ENCODE measurements at places on chromosomes 2 and 18. TPM values are rescaled to one million over a fixed set of nuclear protein-coding genes. Genes with fewer than 3 reads are reported as not detected.
A peak's percentile ranks its signal among the peaks of the same experiment; 100 is the strongest.

DNA sequence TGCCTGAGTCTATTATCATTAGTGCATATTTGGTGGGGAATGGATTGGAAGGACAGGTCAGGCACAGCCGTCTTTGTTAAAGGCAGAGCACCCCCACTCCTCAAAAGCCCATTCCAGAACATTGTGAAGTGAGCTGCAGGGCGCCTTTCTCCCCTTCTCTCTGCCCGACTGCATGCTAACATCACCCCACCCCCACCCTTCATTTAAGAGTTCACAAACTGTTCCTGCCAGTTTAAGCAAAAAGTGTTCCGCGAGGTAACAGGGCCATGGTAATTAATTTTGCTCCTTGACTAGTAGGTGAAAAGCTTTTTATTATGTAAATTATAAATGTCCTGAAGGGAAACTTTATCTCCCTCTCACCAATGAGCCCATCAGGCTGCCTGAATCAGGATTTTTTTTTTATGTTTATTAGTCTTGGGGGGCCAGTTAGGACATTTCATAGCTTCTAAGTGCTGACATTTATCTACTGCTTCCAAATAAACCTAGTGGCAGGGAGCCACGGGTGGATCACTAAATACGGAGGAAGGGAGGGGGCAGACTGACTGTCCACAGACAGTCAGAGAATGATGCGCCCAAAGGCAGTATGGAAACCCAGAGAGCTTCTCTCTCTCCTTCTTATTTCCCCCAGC lies 99.4 kb downstream of the FTCDNL1 start:
- no peak for DNase-seq

- DNase-seq, result no peak
These were observed 51.0 kb downstream of the KCNG2 start for GRCh38 chr18:79848579-79849327.

- DNase-seq, result no peak
These were observed 250.5 kb downstream of the GLI2 start for GRCh38 chr2:120985997-120986651.

- no peak for DNase-seq
These were observed 1723.7 kb downstream of the SUCLG1 start for GRCh38 chr2:82735336-82735735.

- no peak for DNase-seq
These were observed 29.2 kb downstream of the ZNF516 start for GRCh38 chr18:76465630-76466409.

- no peak for DNase-seq
These were observed 101.8 kb downstream of the ASAP2 start for GRCh38 chr2:9308186-9308955.

MARCHF4 gene
- 29.5 TPM for total RNA-seq

LYG2 gene
- total RNA-seq, result not detected

C2orf78 gene
- total RNA-seq, result not detected

GRCh38 chr18:24600076-24600654 lies 139.7 kb downstream of the HRH4 start:
- peak; percentile 50 for DNase-seq

- DNase-seq, result no peak
These were observed 116.1 kb upstream of the CYP1B1 start for GRCh38 chr2:38192046-38192445.

- DNase-seq, result no peak
These were observed 679 bp downstream of the CLK1 start for GRCh38 chr2:200863782-200864175.

PLEK gene
- 0.12 TPM for total RNA-seq

HOXD13 gene
- total RNA-seq, result not detected

DNA sequence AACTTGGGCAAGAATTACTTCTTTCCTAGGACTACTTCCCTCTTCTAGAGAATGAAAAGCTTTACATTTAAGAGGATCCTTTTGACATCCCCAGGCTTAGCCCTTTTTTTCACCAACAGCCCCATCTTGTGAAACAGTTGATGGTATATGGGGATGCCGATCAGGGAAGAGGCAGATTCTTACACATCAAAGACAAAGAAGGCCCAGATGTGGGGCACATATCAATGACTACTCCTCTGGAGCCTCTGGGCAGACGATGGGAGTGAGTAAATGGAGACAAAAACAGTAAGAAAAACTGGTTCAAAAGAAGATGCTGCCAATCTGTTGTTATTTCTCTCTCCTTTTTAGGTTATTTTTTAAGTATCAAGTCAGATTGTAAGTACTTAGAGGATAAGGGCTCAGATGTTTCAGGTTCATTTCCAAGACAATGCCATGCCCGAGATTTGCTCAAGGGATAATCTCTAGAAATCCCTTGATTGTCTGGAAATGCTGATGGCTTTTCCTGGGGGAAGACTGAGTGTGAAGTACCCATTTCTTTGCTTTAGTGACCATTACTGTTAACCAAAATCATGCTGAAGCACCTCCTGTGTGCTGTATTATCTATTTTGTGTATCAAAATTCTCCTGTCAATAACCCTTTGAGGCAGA lies 117.5 kb downstream of the EPHA4 start:
- no peak for DNase-seq

GRCh38 chr2:201769666-201770373 lies 10.9 kb downstream of the ALS2 start:
- DNase-seq, result peak; percentile 34

LYPD6 gene
- 1.1 TPM for total RNA-seq

- no peak for DNase-seq
These were observed 103.1 kb downstream of the UPP2 start for GRCh38 chr2:158204741-158205165.

PTPN2 gene
- 21.8 TPM for total RNA-seq

DNA sequence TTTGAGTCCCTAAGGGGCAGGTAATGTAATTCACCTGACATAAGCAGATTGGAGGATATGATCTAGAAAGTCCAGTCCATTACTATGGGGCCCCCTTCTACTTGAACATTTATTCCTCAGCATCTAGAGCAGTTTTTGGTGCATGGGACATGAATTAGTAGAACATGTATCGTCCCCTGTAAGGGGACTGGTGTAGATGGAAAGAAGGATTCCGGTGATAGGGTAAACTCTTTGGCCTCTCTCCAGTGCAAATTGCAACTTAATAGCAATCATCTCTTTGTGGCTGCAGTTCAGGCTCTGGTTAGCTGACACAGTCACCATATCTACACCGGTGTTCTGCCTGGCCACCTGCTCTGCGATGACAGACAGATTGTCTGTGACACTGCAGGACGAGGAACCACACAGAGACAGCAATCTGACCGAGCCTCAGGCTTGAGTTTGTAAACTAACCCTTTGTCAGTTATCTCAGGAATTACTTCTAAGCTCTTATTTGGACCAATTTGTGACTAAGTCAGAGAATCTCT lies 6.4 kb upstream of the SLC8A1 start:
- no peak for DNase-seq

AGAP1 gene
- total RNA-seq, result 13.3 TPM

DNA sequence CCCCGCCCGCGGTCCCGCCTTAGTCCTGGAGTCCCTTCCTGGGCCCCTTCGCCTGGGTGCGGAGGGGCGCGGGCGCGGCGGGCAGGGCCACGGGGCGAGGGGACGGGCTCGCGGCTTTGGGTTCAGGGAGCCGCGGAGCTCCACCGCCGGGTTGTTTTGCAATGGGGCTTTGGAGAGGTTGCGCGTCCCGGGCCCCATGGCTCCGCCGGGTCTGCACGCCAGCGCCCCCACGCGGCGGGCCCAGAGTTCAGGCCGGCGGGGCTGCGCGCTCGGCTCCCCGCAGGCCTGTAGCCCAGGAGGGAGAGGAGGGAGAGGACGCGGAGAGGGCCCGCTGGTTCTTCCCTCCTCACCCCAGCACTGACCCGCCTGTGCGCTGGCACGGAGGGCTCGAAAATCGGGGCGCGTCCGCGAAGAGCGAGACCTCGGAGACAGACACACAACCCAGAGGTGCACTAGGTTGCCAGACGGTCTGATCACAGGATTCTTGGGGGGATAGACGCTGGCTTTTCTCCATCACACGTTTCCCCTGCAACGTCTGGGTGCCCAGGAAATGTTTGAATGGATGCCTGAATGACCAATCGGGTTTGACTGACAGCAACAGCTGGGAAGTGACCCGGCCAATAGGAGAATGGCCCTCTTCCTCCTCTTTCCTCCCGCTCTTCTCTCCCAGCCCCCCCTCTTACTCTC lies 4.9 kb upstream of the SIX2 start:
- no peak for DNase-seq

GRCh38 chr2:59529726-59530125 lies 1023.7 kb downstream of the BCL11A start:
- no peak for DNase-seq

SERPINB12 gene
- not detected for total RNA-seq

DNA sequence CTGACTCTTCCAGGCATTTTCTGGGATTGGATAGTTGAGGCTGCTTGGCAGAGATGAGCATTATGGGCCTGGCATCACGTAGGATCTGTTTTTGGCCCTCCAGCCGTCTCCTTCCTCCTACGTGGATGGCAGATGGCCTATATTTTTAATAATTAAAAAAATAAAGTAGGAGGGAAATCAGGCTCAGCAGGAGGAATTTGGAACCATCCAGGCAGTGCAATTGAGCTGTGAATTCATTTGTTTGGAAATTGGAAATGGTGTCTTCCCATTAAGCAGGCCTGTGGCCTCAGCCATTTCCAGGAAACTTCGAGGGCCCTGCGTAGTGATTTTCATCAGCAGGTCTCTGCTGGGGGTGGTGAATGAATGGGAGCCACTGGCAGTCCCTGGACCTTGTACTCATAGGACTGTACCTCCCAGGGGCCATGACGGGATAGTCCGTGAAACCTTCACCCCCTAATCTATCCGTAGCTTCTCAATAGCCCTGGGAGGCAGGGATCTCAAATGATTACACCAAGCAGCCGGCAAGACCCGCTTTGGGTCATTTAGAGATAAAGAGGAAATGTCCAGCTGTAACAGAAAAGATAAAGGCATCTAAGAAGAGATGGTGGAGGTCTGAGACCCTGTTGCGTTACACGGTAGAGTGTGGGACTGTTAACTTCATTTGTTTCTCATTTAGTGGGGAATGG lies 73.1 kb upstream of the TNP1 start:
- DNase-seq, result no peak

- peak; percentile 25 for DNase-seq
These were observed 134.9 kb upstream of the ZNF236 start for GRCh38 chr18:76687304-76687962.

GRCh38 chr2:171320208-171320621 lies 113.6 kb downstream of the METTL8 start:
- no peak for DNase-seq

DNA sequence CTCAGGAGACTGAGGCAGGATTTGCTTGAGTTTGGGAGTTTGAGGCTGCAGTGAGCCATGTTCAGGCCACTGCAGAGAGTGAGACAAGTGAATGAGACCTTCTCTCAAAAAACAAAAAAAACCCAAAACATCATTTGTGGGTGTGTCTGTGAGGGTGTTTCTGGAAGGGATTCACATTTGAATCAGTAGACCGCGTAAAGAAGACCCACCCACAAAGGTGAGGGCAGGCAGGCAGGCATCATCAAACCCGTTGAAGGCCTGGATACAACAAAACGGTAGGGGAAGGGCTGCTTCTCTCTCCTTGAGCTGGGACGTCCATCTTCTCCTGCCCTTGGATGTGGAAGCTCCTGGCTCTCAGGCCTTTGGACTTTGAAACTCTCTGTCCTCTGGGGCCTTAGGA lies 25.4 kb downstream of the CDKL4 start:
- DNase-seq, result no peak

GRCh38 chr18:25587545-25587944 lies 235.6 kb upstream of the ZNF521 start:
- DNase-seq, result no peak

AGXT gene
- total RNA-seq, result not detected

CACNB4 gene
- total RNA-seq, result 0.82 TPM

GRCh38 chr2:138503087-138503442 lies 1.5 kb downstream of the SPOPL start:
- DNase-seq, result no peak

GRCh38 chr2:157259386-157259785 lies 1.9 kb downstream of the GALNT5 start:
- no peak for DNase-seq

CTIF gene
- total RNA-seq, result 55.4 TPM

COL4A4 gene
- under 0.01 TPM for total RNA-seq

CCDC74B gene
- 2.2 TPM for total RNA-seq

CROCC2 gene
- not detected for total RNA-seq

TRIB2 gene
- 43.5 TPM for total RNA-seq

GRCh38 chr2:38038682-38039081 lies 37.3 kb downstream of the CYP1B1 start:
- no peak for DNase-seq

- DNase-seq, result no peak
These were observed 370.4 kb downstream of the SOCS6 start for GRCh38 chr18:70659036-70659925.

TMEM169 gene
- 0.29 TPM for total RNA-seq

GRCh38 chr2:102074152-102074783 lies 68.3 kb upstream of the IL1R1 start:
- DNase-seq, result no peak

KLHL41 gene
- 0.87 TPM for total RNA-seq
